Trophoblast cell (in vitro differentiated cells and primary cell): ENCODE measurements at places on chromosomes 6 and 20.

- DNase-seq, result no peak
Measured at GRCh38 chr6:129686941-129687627, 22.9 kb downstream of the ARHGAP18 start.

DNA sequence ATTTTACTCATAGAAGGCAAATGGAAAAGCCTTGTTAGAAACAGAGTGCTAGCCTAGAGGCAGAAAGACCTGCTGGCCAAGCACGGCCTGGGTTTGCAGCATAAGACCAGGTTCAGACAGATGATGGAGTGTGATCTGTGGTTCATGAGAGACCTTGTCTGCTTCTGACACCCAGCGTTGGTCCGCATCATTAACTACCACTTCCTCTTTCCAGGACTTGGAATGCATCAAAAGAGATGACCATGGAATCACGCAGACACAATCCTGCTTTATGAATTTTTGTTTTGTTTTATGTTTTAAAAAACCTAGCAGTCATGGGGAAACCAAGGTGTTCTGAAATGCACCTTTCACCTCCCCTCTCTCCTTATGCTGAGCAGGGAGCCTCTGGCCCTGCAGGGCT, 76.8 kb upstream of the SYNDIG1 start:
- no peak for DNase-seq

GRCh38 chr6:34656378-34657036, 40.1 kb downstream of the ILRUN start:
- DNase-seq, result no peak

- DNase-seq, result no peak
Measured at GRCh38 chr6:154238831-154239230, 117.8 kb downstream of the IPCEF1 start.
